ENCODE measurements at places on chromosomes 7 and 10. TPM values are rescaled to one million over a fixed set of nuclear protein-coding genes. Genes with fewer than 3 reads are reported as not detected.

DNA sequence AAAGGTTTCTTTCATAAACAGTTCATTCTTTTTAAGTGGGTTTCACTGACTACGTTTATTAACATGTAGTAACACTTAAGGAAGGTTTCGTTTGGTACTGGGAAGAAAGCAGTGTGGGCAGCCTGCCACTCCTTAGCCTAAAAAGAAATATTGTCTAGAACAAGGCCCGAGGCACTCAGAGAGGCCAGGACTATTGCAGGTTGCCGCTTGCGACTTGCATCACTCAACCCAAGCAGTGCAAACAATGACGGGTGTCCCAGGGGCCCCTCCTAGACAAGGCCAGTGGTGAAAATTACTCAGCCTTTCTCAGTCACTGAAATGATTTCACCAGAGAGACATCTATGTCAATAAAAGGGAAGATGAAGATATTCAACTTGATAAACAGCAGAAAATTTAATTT is 243.9 kb downstream of the SNX13 start:
- H3K4me3 ChIP-seq: no peak overlapping the region
- H3K27ac ChIP-seq: no peak overlapping the region
- H3K4me1 ChIP-seq: no peaks in the 10 kb centered on the region

The NRBF2 gene
- 15.4 TPM for total RNA-seq

DNA sequence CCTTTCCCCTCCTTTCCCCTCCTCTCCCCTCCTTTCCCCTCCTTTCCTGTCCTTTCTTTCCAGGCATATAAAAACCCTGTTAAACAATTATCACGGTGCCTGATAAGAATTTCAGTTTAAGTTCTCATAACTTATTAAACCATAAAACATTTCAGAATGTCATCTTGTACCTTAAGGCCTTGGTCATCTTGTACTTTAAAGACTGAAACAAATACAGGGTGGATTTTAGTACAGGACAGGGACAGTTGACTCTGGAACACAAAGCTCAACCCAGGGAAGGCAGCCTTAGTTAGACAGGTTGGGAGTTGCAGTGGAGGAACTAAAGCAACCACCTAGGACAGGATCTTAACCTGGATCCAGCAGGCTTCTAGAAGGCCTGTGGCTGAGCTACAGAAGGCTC is 1.2 kb downstream of the AGR3 start:
- no peak for DNase-seq
- H3K4me3 ChIP-seq: no peak overlapping the region
- H3K27ac ChIP-seq: no peak overlapping the region
- no peaks in the 10 kb centered on the region for H3K36me3 ChIP-seq
- H3K27me3 ChIP-seq: no peaks in the 10 kb centered on the region
- no peaks in the 10 kb centered on the region for H3K4me1 ChIP-seq

DNA sequence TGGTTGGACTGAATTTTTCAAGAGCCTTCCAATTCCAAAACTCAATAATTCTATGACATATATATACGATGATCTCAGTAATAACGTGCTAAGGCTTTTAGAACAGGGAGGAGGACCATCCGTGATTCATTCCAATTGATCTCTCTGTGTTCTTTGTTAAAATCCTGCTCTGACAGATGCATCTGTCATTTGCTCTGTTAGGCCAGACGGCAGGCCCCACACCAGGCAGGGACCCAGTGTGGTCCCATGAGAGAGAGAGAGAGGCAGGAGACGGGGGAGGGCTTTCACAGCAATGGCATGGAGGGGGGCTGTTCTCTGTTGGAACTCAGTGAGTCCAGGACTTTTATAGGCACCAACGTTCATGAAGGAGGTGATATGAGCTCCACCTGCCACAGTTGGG is 160.0 kb upstream of the INSYN2A start:
- no peak for DNase-seq
- no peak overlapping the region for H3K4me3 ChIP-seq
- no peak overlapping the region for H3K27ac ChIP-seq

The ANKRD61 gene
- not detected for total RNA-seq

The DDC gene
- total RNA-seq: not detected

- H3K4me1 ChIP-seq: peaks cover 4% of the 10 kb centered on the region
- H3K27me3 ChIP-seq: no peaks in the 10 kb centered on the region
- no peaks in the 10 kb centered on the region for H3K36me3 ChIP-seq
These were observed 301.0 kb downstream of the CCDC3 start for GRCh38 chr10:12700557-12700874.

The OR2A1 gene
- total RNA-seq: not detected

The CNOT4 gene
- 31.8 TPM for total RNA-seq

The CFAP69 gene
- 0.77 TPM for total RNA-seq

- no peak overlapping the region for H3K27ac ChIP-seq
- DNase-seq: no peak
- no peaks in the 10 kb centered on the region for H3K4me1 ChIP-seq
- H3K36me3 ChIP-seq: no peaks in the 10 kb centered on the region
- H3K27me3 ChIP-seq: peaks cover 9% of the 10 kb centered on the region
These were observed 44.1 kb upstream of the ATP6V0A4 start for GRCh38 chr7:138842111-138842510.

DNA sequence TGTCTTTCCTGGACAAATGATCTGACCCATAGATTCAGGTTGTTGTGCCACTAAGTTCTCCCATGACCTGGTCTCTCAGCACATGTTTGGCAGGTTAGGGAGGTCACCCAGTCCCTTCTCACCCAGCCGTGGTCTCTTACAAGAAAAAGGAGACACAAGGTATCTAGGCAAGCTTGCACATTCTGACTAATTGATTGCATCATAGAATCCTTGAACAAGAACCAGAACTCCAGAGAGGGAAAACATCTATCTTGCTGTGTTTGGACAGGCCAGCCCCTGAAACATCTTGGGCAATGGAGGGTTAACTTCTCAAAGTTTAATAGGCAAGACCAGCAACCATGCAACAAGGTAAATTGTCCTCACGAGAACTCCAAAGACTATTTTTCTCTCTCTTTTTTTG is 8.5 kb upstream of the HK1 start:
- DNase-seq: no peak
- no peaks in the 10 kb centered on the region for H3K36me3 ChIP-seq
- no peaks in the 10 kb centered on the region for H3K27me3 ChIP-seq
- H3K27ac ChIP-seq: no peak overlapping the region
- no peak overlapping the region for H3K4me3 ChIP-seq

The RARRES2 gene
- total RNA-seq: not detected

- no peak overlapping the region for H3K27ac ChIP-seq
- peaks cover 25% of the 10 kb centered on the region for H3K27me3 ChIP-seq
- H3K4me1 ChIP-seq: no peaks in the 10 kb centered on the region
- H3K36me3 ChIP-seq: peaks cover 17% of the 10 kb centered on the region
- DNase-seq: no peak
- no peak overlapping the region for H3K4me3 ChIP-seq
These were observed 18.1 kb downstream of the LRMDA start for GRCh38 chr10:75449382-75450074.

- peak overlapping the region; percentile 77 for H3K27ac ChIP-seq
- DNase-seq: no peak
- no peaks in the 10 kb centered on the region for H3K27me3 ChIP-seq
- peaks cover 45% of the 10 kb centered on the region for H3K4me1 ChIP-seq
These were observed 1.3 kb upstream of the NAPEPLD start for GRCh38 chr7:103150192-103150591.

The UPK3B gene
- 8.4 TPM for total RNA-seq

- no peaks in the 10 kb centered on the region for H3K27me3 ChIP-seq
- H3K36me3 ChIP-seq: peaks cover 63% of the 10 kb centered on the region
- peaks cover 10% of the 10 kb centered on the region for H3K4me1 ChIP-seq
- no peak overlapping the region for H3K27ac ChIP-seq
- no peak overlapping the region for H3K4me3 ChIP-seq
These were observed 189.9 kb downstream of the ZEB1 start for GRCh38 chr10:31508882-31509281.

DNA sequence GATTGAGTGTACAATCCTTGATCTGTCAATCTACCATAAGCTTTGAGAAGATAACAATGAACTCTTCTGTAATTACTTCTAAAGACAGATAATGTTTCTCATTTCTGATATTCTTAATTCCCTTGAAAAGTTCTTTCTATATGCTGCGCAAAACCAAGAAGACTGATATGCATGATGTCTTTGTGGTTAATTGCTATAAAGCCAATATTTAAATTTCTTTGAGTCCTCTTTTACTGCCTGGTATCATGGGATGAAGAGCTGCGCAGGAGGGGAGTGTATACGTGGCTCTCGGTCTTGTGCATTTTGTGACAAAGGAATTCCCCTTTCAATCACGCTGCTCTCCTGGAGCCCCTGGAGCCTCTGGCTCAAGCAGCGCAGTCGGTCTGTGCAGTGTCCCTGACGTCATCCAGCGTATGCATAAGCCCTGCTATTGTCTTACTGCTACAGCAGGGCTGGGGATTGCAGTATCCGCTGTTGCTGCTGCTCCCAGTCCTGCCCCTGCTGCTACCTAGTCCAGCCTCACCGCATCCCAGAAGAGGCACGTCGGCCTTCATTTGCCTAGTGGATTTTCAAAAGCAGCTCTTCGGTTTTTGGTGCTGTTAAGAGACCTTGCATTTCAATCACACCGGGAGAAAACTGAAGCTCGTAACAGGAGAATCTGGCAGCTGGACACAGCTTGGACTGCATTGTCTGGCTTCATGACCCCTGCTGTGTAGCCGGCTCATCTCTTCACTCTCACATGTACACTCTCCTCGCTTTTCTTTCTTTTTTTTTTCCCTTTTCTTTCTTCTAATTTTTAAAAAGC is 66.7 kb downstream of the ST7 start:
- peaks cover 3% of the 10 kb centered on the region for H3K36me3 ChIP-seq
- peaks cover 11% of the 10 kb centered on the region for H3K4me1 ChIP-seq
- H3K27ac ChIP-seq: no peak overlapping the region
- H3K4me3 ChIP-seq: no peak overlapping the region
- DNase-seq: no peak

- no peak overlapping the region for H3K4me3 ChIP-seq
- H3K36me3 ChIP-seq: no peaks in the 10 kb centered on the region
- H3K27ac ChIP-seq: no peak overlapping the region
- H3K4me1 ChIP-seq: no peaks in the 10 kb centered on the region
- no peaks in the 10 kb centered on the region for H3K27me3 ChIP-seq
These were observed 94.8 kb downstream of the ITIH5 start for GRCh38 chr10:7571981-7572380.

The TCERG1L gene
- 0.14 TPM for total RNA-seq

The XRCC2 gene
- 1.1 TPM for total RNA-seq
